Sciatic nerve (tissue), 2 donors: ENCODE measurements at places on chromosomes 11 and 22.
A peak's percentile ranks its signal among the peaks of the same experiment; 100 is the strongest.

- DNase-seq = no peak
Observed at GRCh38 chr22:23220485-23221350, 40.4 kb downstream of the BCR start.

- no peak for DNase-seq
Observed at GRCh38 chr11:128232588-128232987, 354.8 kb downstream of the ETS1 start.

- no peak for DNase-seq
Observed at GRCh38 chr11:64316672-64317324, 561 bp downstream of the TRMT112 start.

- no peak for DNase-seq
Observed at GRCh38 chr11:76267556-76267955, 61.3 kb upstream of the WNT11 start.

- DNase-seq = peak; percentile 44
Observed at GRCh38 chr22:39220450-39220849, 24.3 kb downstream of the PDGFB start.

DNA sequence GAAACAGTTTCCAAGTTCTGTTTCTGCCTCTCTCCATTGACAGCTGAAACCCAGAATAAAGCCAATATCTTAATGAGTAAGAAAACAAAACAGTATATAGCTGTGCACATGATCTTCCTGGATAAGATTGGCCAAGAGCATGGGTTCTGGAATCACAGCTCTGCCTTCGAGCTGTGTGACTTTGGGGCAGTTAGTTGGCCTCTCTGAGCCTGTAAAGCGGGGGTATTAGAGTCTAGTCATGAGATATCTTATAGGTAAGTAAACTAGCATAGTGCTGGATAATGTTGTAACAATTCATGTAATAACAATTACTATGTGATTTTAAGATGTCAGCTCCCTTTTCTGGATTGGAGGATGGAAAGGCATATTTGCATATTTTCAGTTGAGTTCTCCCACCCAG, 73.5 kb downstream of the TRAF6 start:
- DNase-seq = no peak

DNA sequence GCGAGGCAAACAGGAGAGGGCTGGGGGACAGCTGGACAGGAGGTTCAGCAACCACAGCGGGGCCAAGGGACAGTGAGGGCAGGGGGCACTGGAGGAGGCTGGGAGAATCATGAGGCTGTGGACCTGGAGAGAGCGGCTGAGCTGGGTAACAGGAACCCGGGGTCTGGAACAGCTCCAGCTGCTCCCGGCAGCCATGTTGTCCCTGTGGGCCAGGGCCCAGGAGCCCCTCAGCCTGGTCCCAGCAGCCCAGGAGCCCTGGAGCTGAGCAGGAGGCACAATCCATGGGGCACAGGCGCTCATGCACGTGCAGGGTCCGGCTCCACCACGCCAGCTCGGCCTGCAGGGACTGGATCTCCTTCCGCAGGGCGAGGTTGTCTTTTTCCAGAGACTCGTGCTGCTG, 7.4 kb downstream of the BATF2 start:
- DNase-seq = no peak

GRCh38 chr11:12680246-12680939, 6.2 kb downstream of the TEAD1 start:
- DNase-seq = peak; percentile 87

GRCh38 chr11:96054870-96055705, 131.2 kb upstream of the MTMR2 start:
- DNase-seq = no peak

DNA sequence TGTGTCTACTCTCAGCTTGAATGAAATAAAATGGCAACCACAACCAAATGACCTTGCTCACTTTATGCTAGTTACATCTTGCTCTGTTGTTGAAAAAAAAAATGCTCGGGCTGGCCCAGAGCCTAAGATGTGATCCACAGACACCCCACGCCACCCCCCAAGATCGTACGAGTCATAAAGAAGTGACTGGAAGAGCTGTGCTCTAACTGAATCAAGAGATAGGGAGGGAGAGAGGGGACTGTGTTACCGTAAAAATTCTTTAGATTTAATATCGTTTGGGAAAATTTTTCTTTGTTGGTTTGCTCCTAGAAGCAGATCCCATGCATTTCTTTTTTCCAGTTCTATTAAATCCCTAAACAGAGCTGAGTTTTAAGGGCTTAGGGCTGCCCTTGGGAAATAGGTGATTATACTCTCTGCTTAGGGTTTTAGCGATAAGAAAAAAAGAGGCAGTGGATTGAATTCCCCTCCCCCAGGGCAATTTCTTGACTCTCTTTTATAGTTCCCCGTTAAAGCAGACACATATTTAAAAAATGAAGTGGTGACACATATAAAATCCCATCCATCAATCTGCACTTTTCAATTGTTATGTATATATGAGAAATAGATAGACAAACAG, 14.5 kb downstream of the MAML2 start:
- no peak for DNase-seq

DNA sequence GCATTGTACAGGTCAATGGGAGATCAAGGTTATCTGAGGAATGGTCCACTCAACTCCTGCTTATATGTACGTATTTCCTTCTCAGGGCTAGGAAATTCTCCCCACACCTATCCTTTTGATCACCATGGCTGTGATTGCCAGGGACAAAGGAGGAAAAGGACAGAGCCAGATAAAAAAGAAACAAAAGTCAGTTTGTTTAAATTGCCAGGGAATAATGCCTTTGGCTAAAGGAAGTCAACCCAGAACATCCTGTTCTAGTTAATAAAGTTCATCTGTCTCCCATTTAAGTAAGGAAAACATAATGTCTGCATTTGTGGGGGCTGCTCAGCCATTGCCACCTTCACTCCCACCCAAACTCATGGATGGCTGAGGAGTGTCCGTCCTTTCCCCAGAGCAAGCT, 124.7 kb downstream of the ME3 start:
- DNase-seq = no peak

GRCh38 chr11:35349897-35350296, 69.5 kb downstream of the SLC1A2 start:
- no peak for DNase-seq

DNA sequence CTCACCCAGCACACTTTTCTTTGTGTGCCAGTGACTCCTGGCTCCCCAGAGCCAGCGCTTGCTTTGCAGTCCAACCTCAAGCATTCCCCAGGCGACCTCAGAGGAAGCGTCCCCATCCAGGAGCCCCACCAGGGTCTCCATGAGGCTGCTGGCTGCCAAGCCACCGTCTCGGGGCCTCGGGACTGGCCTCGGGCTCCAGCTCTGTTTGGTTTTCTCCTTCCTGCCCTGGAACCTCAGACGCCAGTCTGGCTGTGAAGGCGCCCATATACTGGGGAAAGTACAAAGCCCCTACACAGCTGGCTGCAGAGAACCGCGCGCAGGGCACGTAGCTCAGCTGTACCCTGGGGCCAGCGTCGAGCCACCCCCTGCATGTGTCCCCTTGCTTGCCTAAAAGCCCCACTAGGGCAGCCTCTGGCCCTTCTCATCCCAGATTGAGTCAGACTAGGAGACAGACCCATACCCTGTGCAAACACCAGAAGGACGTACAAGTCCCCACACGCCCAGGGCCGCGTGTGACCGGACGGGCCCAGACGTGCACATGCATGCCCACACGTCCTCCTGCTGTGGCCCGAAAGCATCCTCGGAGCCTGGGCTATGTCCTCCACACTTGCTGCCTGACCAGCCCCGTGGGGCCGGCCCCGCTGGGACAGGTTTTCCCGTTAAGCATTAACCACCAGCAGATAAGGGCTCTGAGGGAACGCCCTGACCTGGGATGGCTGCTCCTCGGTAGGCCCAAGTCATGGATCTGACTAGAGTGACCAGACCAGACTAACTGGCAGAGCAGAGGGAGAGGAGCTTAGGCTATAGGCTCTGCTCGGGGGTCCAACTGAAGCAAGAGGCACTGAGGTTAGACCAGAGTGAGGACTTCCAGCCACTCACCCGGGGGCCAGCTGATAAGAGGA, 4.2 kb upstream of the SYT8 start:
- DNase-seq = no peak

- DNase-seq = no peak
Observed at GRCh38 chr11:45444796-45445195, 158.7 kb upstream of the SYT13 start.

- DNase-seq = no peak
Observed at GRCh38 chr22:28670756-28671155, 8.9 kb downstream of the TTC28 start.

- DNase-seq = peak; percentile 64
Observed at GRCh38 chr11:34356576-34356912, 1.3 kb downstream of the ABTB2 start.

DNA sequence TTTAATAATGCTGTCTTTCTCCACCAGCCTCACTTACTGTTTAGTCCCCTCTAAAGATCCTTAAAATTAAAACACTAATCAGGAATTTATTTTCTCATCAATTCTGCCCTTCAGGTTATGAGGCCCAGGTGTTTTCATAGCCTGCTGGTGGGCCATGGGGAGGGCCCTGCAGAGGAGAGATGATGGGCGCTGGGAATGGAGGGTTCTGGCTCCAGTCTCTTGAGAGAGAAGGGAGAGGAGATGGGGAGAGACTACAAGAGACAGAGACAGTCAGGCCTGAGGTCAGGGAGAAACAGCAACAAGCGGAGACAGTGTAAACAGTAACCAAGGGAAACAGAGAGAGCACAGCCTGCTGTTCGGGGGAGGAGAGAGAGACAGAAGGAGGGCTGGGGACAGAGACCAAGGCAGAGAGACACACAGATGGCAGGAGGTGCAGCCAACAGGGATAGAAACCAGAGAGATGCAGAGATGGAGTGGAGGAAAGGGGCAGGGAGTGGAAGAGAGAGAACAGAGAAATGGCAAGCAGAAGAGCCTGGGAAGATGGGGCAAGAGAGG, 187.3 kb upstream of the SYT13 start:
- DNase-seq = no peak

DNA sequence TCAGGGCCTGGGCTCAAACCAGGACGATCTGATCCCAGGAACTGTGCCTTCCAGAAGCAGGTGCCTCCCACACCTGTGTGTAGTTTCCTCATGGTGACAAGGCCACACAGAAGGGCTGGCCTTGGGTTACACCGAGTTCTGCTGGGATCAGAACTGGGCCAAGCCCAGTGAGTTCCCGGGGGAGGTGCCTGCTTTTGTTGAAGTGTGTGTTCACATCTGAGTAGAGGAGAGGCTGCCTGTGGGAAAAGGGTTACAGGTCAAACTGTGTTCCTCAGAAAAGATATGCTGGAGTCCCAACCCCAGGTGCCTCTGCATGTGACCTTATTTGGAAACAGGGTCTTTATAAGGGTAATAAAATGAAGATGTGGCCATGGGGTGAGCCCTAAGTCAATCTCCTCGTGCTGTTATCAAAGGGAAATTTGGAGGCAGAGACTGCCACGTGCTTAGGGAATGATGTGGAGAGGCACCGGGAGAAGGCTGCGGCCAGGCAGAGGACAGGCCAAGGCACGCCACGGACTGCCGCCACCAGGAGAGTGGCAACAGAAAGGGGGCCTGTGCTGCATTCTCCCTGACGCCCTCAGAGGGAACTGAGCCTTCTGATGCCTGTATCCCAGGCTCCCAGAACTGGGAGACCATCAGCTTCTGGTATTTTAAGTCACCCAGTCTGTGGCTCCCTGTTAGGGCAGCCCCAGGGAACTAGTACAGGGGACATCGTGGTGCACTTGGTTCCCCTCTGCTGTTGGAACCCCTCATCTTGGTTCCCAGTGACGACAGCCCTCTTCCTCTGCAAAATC, 158.8 kb downstream of the CACNA1I start:
- no peak for DNase-seq

DNA sequence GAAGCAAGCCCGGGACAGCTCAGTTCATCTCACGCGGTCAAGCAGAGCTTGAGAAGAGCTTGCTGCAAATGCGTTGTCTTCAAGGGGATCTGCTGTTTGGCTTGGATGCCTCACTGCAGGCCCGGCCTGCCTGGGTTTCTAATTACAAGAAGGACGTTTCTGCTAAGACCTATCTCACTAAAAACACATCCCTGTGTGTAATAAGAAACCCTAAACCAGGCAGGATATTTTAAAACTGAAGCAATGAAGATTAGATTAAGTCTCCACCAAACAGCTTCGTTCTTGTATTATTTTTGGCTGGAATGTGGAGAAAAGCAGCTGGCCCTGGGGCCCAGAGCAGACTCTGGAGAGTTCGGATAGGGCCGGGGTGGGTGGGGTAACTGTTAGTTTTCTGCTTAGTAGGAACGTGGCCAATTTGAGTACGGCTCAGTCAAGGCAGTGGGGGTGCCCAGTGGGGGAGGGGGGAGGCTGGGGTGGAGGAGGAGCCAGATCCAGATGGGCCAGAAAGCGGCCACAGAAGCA, 6.0 kb downstream of the PKNOX2 start:
- no peak for DNase-seq

- no peak for DNase-seq
Observed at GRCh38 chr11:117861151-117862018, 15.1 kb downstream of the FXYD6 start.
